ENCODE measurements at places on chromosomes 3 and 15.

DNA sequence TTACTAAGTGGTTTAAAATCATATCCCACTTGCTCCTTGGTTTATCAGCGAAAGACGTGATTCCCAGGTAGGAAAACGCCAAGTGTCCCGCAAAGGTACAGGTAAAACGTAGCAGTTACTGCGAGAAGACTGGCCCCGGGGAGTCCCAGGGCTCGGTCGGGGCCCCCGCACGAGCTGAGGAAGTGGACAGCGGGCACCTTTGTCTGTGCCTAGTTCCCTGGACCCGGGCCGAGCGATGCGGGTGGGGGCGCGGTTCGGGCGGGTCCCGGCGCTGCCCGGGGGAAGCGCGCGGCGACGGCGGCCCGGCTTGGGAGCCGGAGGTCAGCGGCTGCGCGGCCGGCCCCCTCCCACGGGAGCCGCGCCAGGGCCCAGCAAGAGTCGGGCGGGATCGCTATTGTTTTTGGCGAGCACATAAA is 864 bp upstream of the NEO1 start:
- no peak for DNase-seq

DNA sequence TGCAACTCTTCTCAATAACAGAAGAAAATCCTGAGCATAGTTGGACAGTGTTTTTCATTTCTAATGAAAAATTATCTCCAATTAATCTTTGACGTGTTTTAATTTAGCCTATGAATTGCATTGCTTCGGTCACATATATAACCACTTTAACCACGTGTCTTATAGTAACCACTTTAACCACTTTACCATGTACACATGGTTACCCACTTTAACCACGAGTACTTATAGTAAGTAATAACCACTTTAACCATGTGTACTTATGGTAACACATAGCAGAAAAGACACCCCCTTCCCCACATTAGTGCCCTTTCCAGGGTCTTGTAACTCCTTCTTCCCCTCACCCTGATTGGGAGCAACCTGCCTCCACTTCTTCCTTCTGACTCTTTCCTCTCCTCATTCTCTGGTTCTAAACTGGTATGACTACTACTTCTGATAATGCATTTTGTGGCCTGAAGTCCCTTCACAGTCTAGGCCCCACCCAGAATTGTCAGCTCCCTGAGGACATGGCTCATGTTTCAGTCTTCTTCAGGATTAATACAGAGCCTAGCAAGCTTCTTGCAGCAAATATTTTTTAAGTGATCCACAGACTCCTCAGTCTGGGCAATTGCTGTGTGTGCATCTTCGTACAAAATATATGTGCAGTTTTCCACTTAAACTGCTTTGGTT is 25.0 kb downstream of the SLC7A14 start:
- no peak for DNase-seq

- no peak for DNase-seq
These were observed 152.5 kb upstream of the ATP10A start for GRCh38 chr15:26015516-26016075.

GRCh38 chr3:197431346-197431910 is 124.3 kb downstream of the BDH1 start:
- DNase-seq, result no peak

DNA sequence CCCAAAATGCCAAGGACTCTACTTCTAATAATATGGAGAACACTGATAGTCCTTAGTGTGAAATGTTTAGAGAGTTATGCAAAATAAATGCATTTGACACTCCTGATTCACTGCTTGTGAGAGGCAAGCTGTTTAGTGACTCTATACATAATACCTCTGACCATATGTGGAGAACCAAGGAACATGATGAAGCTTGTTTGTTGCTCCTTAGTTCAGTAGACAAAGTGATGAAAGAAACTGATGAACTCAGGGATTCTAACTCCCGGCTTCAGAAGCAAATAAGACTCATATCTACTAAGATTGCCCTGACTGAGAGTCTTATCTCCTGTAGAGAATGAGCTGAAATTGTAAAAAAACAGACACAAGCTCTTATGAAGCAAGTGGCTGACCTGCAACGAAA is 41.3 kb downstream of the PEX5L start:
- no peak for DNase-seq

DNA sequence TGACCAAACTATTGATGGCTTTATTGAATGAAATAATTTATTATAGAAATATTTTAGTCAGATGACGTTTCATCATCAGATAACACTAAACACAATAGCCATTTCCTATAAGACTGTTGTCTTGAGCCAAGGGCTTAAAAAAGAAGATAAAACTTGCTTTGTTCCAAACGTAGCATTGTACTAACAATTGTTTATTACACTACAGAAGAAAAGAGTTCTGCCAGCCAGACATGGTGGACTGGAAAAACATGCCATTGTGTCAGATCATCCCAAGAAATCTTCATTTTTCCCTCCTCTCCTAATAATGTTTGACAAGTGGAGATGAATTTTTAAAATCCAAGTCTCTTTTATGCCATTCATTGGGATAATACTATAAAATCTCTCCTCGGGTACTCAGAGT is 203.3 kb downstream of the CDIN1 start:
- no peak for DNase-seq

Data from NCI-H2107 (cell line).